Right lung (tissue), 10 donors: ENCODE measurements at places on chromosomes 16 and 17. TPM values are rescaled to one million over a fixed set of nuclear protein-coding genes. Genes with fewer than 3 reads are reported as not detected.

DNA sequence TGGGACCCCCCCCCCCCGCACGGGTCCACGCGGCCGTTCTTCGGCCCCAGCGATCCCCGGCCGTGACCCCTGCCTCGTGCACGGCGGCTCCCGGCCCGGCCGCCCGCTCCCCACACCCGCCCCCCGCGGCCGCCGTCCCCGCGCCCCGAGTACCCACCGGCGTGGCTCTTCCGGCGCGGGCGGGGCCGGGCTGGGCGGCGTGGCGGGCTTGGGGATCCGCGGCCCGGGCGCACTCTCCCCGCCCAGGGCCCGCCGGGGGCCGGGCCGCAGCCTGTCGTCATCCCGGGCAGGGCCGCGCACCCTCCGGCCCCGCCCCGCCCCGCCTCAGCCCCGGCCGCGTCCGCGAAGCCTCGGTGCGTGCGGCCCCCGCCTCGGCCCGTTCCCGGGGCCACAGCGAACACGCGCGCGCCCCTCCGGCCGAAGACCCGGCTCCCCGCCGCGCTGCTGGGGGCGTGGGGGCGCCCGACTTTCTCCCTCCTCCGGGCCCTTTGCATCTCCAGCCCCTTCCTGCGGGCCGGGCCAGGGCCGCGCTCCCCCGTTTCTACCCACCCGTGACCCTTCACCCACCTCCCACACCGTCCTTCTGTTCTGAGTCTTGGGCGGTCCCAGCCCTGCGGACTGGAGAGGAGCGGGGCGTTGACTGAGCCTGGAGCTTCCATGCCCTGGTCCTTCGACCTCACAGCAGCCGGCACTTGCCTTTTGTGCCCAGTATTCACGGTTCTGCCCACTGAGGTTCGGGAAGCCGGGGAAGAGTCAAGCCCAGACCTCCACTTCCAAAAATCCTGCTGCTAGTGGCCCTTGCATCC lies 840 bp downstream of the MYO1C start:
- no peak for DNase-seq

- DNase-seq, result no peak
Measured at GRCh38 chr17:20896153-20896649, 146.6 kb downstream of the USP22 start.

The HAP1 gene
- polyA plus RNA-seq, result 0.60 TPM

- DNase-seq, result no peak
Measured at GRCh38 chr16:5020551-5020950, 13.2 kb downstream of the NAGPA start.

DNA sequence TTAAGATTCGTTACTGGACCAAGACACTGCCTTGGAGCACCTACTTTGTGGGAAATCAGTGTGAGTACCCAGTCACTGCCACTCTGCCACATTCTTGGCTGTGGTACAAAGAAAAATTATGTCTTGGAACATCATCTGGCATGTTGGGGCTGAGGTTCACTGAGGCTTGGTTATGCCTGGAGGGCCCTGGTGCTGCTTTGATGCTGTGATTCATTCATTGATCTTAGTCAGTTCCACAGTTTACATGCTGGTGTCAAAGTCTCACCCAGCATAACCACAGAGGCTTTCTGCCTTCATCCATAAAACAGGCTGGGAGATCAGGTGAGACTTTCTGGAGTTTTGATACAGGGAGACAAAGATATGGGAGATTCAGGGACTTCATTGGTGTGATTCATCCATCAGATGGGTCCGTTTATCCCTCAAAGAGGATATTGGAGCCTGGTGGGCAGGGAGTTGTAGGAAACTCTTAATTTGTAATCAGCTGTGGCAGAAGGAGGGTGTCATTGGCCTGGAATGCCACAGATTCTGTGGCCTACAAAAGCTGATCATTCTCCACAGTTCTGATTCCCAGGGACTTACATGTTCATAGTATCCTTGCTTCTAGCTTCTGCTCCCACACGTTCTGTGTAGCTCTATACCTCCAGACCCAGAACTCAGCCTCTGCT lies 322.5 kb downstream of the PMP22 start:
- DNase-seq, result no peak

GRCh38 chr16:686459-687260 lies 2.5 kb upstream of the JMJD8 start:
- no peak for DNase-seq

The NPIPA8 gene
- polyA plus RNA-seq, result 1.1 TPM
